Stimulated activated effector memory CD8-positive, alpha-beta T cell treated with anti-CD3 and anti-CD28 coated beads, Interleukin-12 subunit alpha, Interleukin-12 subunit beta, amount 100 ng/mL, for 72 hours (primary cell): ENCODE measurements at places on chromosomes 12 and 14.

DNA sequence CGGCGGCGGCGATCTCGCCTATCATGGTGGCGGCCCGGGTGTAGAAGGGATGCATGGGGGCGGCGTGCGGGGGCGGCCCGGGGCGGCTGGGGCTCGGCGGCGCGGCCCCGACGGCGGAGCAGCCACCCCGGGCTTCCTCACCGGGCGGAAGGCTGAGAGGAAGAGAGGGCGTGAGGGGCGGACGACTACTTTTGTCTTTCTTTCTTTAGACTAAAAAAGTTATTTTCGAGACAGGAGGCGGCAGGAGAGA lies 240 bp downstream of the BTG1 start:
- no peak for DNase-seq

GRCh38 chr14:64556526-64556925 lies 6.8 kb downstream of the PPP1R36 start:
- no peak for DNase-seq

GRCh38 chr12:60935981-60936761 lies 1324.0 kb upstream of the USP15 start:
- no peak for DNase-seq

- DNase-seq = no peak
Observed at GRCh38 chr12:122610207-122610606, 83.2 kb downstream of the KNTC1 start.

- no peak for DNase-seq
Observed at GRCh38 chr12:3751151-3752095, 1.5 kb downstream of the CRACR2A start.

DNA sequence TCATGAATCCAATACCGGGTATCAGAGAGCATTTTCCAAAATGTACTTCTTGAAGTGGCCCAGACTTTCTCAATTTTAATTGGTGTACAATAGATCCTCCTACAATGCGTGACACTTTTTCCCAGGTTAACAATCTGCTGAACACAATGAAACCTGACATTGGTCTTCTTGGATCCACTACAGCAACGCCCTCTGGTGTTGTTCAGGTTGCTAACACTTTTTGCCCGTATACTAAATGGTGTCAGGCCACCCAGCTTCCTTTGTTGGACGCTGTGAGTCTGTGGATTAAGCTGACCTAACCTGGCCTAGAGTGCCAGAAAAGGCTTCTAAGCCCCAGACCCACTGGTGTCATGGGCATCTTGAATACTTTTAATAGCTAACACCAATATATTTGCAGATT lies 89.2 kb downstream of the KCNK10 start:
- DNase-seq = no peak

GRCh38 chr12:126189856-126190255 lies 1124.6 kb downstream of the AACS start:
- DNase-seq = no peak

DNA sequence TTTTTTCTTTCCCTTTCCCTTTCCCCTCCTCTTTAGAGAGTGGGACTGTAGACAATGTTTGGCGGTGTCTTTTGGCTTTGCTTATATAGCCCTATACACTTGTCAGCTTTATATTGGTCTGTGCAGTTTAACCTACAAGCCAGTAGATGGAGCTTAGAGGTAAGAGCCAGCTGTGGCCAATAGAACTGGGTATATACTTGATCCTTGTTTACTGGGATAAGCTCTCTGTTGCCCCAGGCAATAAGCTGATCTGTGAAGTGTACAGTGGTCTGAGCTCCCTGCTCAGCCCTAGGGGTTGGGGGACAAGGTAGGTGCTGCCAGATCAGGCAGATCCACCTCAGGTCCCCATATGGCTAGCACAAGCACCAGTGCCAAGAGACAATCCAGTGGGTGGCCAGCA lies 434.1 kb downstream of the NOVA1 start:
- DNase-seq = no peak

GRCh38 chr14:103524002-103524935 lies 1.6 kb upstream of the CKB start:
- DNase-seq = no peak

DNA sequence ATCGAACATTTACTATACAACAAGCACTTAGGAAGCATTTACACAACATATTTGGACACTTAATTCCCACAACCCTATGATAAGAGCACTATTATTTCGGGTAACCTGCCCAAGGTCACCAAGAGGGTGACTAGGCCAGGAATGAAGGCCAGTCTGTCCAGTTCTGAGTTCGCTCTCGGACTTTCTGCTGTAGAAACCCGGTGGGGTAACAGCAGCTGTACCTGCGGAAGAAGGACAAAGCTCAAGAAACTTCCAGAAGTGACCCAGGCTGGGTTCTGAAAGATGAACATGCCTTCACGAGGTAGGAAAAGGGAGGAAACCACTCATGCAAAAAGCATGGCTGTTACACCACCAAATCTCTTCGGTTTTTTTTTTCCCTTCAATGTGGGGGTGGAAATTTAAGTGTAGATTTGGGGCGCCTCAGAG lies 10.8 kb downstream of the PLA2G1B start:
- no peak for DNase-seq

DNA sequence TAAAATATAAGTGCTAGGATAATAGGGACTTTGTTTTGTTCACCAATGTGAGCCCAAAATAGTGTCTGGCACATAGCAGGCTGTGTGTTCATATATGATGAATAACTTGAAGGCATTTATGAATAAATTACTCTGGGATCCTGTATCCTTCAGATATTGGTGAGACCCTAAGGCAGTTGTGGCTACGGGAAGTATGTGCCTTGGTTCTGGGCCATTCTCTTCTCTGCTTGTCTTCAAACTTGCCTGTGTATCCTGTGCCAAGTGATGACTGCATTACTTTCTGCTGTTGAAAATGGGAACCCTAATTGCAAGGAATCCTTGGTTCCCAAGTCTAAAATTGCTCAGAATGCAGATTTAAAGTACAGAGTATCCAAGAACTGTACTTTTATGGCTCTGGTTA lies 67.6 kb upstream of the KTN1 start:
- DNase-seq = no peak

DNA sequence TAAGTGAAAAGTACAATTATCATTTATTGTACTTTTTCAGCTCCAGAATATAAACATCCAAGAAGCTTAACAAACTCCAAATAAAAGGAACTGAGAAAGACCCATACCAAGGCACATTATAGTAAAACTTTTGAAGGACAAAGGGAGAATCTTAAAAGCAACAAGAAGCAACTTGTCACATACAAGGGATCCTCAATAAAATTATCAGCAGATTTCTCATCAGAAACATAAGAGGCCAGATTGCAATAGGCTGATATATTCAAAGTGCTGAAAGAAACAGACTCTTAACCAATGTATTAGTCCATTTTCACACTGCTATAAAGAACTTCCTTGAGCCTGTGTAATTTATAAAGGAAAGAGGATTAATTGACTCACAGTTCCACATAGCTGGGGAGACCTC lies 48.3 kb downstream of the TTC7B start:
- no peak for DNase-seq
